PC-9 (cell line): ENCODE measurements at places on chromosomes 1 and 21.

DNA sequence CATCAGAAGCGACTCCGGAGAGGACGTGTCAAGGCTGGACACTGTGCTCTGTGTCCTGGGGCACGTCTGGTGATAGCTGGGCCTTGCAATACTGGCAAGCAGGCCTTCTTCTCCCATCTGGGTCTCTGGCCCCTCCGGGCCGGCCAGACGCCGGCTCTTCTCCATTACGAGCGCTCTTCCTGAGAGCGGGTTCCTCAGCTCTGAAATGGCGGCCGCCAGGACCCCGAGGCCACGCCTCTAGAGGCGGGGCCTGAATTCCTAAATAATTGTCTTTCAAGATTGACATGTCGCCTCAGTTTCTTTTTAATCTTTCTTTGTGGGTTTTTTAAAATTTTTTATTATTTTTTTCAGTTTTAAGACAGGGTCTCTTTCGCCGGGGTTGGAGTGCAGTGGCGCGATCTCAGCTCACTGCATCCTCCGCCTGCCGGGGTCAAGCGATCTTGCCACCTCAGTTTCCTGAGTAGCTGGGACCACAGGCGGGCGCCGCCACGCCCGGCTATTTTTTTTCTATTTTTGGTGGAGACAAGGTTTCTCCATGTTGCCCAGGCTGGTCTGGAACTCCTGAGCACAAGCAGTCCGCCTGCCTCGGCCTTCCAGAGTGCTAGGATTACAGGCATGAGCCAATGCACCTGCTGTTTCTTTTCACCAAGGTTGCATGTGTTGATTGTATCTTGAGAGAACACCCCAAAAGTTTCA is 9.2 kb downstream of the RNF2 start:
- DNase-seq: no peak

- no peak for DNase-seq
Measured at GRCh38 chr1:118986555-118987467, 1.3 kb downstream of the TBX15 start.

- no peak for DNase-seq
Measured at GRCh38 chr1:173016419-173016818, 34.3 kb downstream of the TNFSF18 start.

DNA sequence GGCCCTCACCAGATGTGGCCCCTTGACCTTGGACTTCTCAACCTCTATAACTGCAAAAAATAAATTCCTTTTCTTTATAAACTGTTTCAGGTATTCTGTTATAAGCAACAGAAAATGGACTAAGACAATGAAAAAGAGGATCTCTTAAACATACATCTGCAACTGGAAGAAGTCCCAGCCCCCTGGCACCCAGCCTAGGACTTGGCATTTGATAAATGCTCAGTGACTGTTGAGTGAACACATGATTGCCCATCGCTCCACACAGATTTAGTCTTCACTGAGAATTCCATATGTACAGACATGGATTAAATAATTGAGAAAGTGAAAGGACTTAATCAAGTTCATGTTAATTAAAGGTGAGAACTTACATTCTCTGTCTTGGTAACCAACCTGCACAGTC is 344.9 kb upstream of the RUNX1 start:
- DNase-seq: no peak

- DNase-seq: no peak
Measured at GRCh38 chr21:25733859-25734653, 648 bp downstream of the ATP5PF start.

DNA sequence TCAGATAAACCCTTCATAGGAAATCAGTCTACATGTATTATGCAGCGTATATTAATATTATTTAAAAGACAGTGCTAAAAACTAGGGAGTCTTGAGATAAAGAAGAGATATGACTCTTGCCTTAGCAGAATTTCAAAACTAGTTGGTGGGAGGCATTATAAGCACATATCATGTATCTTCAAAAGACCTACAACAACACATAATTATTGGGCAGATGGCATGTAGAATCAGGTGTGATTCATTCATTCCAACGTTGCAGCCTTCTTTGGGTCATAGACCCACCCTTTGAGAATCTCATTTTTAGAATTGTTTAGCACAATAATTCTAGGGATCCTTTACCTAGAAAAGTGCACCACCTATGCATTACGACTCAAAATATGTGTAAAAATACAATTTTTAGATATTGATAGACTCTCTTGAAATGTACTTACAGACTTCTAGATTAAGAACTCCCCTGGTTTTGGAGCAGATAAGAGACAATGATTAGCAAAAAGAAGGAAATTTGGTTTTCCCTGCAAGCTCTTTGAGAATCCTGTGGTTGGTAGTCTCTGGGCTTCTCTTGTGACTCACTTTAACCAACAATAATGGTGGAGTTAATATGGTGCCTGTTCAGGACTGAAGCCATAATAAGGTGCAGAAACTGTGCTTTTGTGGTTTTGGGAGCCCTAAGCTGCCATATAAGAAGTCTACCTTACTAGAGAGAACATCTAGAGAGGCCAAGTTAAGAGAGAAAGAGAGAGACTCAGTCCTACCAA is 85.3 kb upstream of the RGS4 start:
- DNase-seq: no peak

DNA sequence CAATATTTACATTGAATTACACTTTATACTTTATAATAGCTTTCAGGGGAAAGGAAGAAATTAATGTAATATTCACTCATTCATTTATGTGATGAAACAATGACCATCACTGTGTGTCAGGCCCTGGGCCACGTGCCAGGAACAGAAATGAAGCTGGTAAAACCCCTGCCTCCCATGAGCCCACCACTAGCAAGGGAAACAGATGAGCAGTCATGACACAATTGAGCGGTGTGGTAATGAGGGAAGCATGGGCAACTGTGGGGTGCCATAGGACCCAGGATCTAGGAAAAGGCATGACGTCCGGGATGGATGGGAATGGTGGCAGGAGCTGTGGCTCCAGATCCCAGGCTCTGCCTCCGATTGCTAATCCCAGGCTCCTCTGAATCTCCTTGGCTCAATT is 17.0 kb upstream of the SLC5A9 start:
- DNase-seq: no peak

- DNase-seq: no peak
Measured at GRCh38 chr1:153374071-153374470, 1.4 kb downstream of the S100A12 start.

DNA sequence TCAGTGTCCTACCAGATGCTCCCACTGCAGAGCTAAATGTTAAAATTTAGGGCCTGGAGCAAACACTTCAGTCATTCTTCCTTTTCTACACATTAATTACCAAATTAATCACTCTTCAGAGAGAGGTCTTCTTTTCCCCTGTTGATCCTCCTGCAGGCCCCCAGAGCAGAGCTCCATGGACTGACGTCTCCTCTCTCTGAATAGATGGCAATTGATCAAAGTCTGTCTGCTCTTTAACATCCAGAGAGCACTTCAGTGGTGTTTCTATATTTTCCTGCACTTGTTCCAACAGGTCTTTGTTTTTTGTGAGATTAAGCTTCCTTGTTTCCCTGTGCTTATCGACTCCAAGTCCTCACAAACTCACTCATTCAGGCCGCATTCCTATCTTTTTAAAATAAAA is 239.3 kb downstream of the SIPA1L2 start:
- DNase-seq: no peak

- DNase-seq: no peak
Measured at GRCh38 chr1:77636864-77637263, 45.6 kb downstream of the ZZZ3 start.

- no peak for DNase-seq
Measured at GRCh38 chr1:21966247-21967000, 10.4 kb upstream of the CELA3B start.

GRCh38 chr1:8980656-8981055 is 35.0 kb downstream of the CA6 start:
- DNase-seq: no peak

DNA sequence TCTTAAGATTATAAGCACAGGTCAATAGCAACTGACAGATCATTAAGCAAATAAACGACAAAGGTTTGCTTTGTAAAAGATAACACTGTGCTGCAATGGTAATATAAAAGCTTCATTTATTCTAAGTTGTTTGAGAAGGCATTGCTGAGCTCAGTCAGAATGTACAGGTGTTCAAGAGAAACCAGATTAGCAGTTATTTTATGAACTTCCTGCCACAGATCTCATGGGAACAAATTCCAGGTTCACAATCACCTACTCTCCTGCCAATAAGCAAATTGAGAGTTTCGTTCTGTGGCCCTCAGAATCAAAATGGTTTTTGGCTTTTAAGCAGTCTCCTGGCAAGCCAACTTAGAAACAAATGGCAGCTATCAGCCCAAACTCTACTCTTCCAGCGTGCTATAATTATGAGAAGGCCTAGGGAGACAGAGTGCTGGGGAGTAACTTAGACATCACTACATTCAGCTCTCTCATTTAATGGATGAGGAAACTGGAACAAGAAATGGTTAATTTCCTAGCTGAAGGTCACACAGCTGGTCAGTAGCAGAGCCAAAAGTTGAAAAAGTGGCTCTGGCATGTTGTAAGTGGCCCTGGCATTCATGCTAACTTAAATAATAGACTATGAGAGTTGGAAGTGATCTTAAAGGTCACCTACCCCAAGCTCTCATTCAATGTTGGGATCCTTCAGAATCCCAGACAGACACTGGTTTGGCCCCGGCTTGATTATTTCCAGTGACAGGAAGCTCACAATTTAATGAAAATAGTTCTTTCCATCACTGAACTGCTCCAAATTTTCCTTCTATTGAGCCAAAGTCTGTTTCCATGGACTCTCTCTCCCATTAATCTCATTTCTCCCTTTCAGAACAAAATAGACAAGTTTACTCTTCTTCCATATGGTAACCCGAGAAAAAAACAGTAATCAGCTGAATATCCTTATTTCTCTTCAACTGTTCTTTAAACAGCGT is 82.6 kb upstream of the EDEM3 start:
- DNase-seq: no peak

DNA sequence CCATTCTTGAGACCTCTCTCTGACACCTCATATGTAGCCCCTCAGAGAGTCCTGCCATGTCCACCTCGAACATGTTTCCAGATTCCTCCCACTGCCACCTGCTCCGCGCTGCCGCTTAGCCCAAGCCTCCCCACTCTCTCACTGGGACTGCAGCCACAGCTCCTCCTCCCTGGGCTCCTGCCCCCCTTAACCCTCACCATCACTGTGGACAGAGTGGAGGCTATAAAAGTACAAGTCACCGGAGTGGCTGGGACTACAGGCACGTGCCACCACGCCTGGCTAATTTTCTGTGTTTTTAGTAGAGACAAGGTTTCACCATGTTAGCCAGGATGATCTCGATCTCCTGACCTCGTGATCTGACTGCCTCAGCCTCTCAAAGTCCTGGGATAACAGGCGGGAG is 77.0 kb downstream of the VWA5B1 start:
- no peak for DNase-seq

DNA sequence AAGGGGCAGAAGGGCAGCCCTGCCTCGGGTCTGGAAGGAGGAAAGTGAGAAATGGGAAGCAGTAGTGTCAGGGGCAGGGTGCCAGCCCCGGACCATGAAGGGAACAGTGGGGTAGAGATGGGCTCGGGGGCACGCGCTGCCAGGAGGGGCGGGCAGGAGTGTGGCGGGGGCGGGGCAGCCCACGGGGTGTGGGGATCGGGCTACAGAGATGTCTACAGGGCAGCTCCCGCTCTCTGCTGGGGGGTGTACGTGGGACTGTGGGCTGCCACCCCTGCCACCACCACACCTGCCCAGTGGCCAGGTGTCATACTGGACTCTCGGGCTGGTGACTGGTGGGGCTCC is 7.4 kb downstream of the ARHGEF16 start:
- DNase-seq: no peak

GRCh38 chr1:24912376-24913273 is 17.5 kb downstream of the RUNX3 start:
- DNase-seq: no peak
